ENCODE measurements at places on chromosomes 13 and 19.

GRCh38 chr13:51057906-51058305, 53.2 kb downstream of the C13orf42 start:
- no peak for DNase-seq

GRCh38 chr19:15292140-15292539, 40.2 kb downstream of the BRD4 start:
- DNase-seq, result no peak

- peak; percentile 48 for DNase-seq
These were observed 624 bp downstream of the CTXN1 start for GRCh38 chr19:7925171-7925851.

DNA sequence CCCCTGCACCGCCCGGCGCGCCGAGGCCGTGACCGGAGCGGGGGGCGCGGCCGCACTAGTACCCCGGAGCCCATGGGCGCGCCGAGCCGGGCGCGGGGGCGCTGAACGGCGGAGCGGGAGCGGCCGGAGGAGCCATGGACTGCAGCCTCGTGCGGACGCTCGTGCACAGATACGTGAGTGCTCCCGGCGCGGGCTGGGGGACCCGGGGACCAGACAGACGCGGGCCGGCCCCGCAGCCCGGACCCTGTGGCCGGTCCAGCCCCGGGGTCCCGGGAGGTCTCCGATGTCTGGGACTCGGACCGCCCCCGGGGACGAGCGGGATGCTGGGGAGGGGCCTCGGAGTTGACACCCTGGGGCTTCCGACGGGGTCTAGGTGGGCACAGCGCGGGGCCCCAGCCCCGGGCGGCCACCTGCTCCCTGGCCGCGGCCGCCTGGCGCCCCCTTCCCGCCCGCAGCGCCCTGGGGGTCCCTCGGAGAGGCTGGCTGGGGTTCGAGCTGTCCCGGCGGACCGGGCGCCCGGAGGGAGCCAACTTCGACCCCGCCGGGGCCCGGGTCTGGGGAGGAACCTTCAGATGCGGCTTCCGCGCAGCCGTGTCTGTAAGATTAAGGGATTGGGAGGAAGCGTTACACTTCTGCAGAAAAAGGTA, 568 bp downstream of the ATP11A start:
- peak; percentile 8 for DNase-seq

DNA sequence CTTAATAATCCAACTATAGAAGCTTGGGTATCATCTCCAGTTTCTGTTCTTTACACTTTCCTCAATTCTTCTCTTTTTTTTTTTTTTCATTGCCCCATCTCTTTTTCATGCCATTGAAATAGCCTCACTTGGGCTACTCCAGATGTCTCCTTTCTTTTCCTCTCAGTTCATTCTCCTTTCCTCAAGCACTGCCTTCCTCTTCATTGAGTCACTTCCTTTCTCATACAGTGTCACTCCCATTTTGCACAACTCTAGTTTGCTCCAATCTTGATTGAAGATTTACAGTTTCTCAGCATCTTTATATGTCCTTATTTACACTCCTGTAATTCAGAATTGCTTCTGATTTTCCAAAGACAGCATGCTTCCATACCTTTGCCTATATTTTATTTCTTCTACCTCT, 61.3 kb downstream of the IPO5 start:
- DNase-seq, result peak; percentile 91

DNA sequence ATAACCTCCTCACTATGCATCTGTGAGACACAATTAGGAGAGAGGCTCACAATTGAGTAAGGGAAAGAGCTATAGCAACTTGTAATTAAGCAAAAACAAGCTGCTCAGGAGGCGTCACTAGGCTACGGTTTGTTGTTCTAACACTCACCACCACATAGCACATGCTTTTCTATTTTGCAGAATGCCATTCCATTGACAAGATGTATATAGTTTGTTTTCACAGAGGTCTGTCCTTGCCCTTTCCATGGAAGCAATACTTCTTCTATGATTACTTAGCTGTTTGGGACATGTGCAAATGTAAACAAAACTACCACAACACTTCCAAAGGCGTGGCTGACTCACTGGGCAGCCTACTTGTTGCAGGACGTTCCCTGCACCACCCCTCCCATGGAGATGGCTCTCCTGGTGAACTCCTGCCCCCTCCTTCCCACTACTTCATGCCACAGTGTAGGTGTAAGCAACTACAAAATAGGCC, 33.9 kb upstream of the FAM216B start:
- DNase-seq, result peak; percentile 97

DNA sequence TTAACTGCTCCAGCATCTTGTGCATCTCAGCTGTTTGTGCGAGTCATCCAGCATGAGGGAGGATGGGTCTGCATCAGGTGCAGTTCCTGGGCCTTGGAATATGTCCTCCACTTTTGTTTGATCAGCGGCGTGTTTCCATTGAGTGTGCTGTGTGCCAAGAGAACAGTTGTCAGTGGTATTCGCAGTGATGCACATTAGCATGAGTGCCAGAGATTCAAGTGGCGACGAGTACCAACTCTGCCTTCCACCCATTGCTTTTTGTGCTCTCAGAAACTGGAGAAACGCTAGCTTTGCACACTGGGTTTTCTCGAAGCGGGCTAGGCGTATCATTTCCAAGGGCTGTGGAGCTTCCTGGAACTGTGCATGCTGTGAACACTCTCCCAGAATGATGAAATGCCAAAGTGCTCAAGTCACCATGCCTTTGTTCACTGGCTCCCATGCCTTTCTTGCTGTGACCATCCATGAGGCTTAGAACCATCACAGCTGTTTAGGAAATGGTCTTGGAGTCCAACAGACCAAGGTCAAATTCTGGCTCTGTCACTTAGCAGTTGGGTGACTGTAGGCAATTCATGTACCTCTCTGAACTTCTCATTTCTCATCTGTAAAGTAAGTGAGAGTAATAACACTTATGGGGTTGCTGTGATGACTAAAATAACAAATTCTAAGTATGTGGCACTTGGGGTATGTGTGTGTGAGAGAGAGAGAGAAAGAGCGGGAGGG, 18.4 kb downstream of the LRCH1 start:
- DNase-seq, result peak; percentile 77

DNA sequence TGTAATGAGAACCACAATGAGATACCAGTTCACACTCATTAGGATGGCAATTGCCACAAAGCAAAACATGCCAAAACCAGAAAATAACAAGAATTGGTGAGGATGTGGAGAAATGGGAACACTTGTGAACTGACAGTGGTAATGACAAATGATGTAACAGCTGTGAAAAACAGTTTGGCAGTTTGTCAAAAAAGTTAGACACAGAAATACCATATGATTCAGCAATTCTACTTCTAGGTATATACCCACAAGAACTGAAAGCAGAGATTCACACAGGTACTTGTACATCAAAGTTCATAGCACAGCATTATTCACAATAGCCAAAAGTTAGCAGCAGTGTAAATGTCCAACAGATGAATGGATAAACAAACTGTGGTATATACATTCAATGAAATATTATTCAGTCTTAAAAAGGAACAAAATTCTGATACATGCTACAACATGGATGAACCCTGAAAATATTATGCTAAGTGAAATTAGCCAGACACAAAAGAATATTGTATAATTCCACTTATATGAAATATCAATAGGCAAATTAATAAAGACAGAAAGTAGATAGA, 96.5 kb downstream of the UGGT2 start:
- DNase-seq, result peak; percentile 15

DNA sequence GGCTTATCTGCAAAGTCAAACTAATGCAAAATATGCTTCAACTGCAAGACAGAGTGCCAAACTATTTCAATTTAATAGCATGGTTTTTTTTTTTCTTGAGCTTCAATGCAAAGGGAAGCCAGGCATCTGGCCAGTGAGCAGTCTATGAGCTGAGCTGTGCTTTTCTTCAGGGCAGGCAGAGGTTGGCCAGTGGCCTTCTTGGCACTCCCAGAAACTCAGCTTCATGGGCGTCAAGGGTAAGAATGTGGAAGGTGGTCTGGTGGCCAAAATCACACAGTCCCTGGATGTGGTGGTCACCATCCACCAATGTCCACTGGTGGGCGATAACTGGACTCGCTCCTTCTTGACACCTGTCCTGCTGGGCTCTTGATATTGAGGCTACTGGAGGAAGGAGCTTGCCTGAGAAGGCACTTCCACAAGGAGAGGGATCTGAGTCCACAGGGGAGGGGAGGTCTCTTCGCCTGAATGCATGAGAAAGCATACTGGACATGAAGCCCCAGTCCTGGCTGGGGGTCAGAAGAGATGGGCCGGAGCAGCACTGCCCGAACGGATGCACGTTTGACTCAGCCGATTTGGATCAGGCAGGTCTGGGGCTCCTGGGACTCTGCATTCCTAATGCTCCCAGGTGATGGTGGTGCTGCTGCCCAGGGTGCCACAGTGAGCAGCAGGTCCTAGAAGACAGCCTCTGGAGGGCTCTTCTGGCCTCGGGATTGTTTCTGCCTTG, 17.1 kb downstream of the COL4A2 start:
- DNase-seq, result no peak

DNA sequence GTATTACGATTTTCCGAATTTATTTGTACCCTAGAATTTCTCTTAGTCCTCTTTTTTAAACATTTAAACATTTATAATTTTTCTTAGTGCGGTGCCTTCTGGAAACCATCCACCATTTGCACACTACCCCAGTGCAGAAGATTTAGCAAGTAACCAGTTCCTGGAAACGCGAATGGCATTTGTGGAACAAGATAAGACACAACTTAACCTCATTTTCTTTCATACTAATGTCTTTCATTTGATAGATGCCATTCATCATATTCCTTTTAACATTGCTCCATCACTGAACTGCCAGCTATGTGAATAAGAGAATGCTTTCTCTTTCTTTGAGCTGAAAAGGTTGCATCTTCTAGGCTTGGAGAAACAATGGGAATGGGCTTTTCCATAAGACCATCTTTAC, 6.8 kb downstream of the FRY start:
- no peak for DNase-seq

GRCh38 chr13:25890671-25891212, 161.1 kb downstream of the SHISA2 start:
- no peak for DNase-seq
